ENCODE measurements at places on chromosomes 11 and 22.
A peak's percentile ranks its signal among the peaks of the same experiment; 100 is the strongest.

DNA sequence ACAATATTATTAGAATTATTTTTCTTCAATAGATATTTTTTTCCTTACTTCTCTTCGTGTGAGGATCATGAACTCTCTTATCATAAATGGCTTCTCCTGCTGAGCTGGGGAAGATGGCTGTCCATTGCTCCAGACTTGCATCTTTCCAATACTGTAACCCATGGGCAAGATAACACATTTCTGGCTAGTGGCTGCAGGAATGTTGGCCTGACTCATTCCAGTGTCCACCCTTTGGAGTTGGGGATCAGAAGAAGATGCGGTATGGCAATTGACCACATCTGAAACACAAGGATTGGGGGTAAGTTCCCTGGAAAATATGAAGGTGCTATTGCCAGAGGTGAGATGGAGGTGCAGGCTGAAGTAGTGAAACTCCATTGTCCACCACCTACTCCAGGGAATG lies 92.8 kb downstream of the FAR1 start:
- no peak for DNase-seq

DNA sequence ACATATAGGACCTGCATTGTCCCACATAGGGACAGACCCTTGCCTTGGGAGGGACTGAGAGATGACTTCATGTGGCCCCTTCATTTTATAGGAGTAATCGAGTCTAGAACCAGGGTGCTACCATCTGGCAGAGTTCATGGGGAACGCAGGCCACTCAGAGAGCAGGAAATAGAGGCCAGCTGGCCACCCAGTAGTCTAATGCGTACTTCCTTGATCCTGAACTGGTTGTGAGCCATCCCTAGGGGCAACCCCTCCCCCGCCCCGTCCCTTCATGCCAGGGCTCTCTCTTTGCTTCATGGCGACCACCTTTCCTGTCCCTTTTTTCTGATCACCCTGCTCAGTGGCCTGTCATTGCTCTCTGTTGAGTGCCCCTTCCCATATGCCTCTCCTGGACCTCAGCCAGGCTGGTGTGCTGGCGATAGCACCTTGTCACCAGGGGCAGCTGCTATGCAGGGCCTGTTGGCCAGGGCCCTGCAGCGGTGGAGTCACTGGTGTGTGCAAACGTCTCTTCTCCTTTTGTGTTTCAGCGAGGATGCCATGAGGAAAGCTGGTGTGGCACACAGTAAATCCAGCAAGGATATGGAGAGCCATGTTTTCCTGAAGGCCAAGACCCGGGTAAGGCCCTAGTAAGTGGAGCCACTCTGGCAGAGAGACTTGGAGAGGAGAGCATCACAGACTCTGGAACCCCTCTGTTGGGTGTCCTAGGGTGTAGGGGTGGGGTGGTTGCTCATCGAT lies 29.3 kb downstream of the MED15 start:
- DNase-seq: no peak

GRCh38 chr11:105489446-105489845 lies 120.4 kb upstream of the GRIA4 start:
- DNase-seq: peak; percentile 61

DNA sequence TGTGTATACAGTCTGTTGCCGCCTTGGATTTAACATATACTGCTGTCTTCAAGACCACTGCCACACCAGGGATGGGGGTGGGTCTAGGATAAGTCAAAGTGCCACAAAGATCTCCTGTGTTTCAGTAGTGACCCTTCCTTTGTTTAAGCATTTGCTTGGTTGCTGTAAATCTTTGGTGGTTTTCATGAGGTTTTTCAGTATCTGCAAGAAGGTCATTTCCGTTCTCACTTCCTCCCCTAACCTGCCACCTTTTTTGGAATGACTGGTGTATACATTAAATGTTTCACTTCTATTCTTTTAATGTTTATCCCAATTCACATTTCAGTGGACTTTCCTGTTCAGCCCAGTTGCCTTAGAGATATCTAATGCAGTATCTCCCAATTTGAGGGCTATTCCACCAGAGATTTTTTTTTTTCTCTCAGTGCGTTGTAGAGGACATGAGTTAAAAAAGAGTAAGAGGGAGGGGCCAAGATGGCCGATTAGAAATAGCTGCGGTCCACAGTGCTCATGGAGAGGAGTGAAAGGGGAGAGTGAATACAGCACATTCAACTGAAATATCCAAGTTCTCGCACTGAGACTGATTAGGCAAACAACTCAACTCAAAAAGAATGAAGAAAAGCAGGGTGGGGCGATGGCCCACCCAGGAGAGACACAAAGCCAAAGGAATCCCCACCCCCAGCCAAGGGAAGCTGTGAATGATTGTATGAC lies 43.2 kb downstream of the USP47 start:
- no peak for DNase-seq

- DNase-seq: no peak
Measured at GRCh38 chr11:65355776-65356393, 1.3 kb downstream of the TIGD3 start.

DNA sequence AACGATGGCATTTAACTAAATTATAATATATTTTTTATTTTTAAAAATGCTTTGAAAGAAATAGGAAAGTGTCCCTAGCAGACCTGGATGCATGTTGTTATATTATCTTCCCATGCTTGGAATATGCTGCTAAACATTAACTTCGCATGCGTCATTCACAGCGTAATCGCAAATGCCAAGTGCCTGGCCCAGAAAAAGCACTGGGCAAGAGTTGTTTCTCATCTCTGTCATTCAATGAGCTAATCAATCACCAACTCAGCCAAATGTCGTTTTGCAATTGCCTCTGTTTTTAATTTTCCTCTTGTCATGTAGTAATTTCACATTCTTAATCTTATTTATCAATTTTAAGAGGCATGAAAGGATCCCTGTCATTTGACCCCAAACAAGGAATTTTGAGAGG lies 1421.9 kb downstream of the BRD1 start:
- no peak for DNase-seq

DNA sequence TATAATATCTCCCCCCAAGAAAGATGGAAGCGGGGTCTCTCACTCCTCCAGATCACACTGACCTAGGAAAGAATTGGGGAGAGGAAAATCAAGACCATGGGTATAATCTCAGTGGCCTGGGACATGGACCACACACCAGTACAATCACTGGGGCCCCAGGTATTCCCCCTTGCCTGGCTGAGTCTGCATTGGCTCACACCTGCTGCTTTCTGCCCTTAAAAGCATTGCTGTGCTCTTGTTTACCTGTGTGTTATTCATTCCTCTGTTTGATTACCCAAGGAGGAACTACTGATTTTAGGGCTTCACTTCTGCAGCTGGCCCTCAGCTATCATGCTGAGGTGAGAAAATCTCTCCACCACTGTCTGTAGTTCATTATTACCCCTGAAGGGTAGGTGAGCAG lies 14.0 kb upstream of the PARVA start:
- DNase-seq: no peak

DNA sequence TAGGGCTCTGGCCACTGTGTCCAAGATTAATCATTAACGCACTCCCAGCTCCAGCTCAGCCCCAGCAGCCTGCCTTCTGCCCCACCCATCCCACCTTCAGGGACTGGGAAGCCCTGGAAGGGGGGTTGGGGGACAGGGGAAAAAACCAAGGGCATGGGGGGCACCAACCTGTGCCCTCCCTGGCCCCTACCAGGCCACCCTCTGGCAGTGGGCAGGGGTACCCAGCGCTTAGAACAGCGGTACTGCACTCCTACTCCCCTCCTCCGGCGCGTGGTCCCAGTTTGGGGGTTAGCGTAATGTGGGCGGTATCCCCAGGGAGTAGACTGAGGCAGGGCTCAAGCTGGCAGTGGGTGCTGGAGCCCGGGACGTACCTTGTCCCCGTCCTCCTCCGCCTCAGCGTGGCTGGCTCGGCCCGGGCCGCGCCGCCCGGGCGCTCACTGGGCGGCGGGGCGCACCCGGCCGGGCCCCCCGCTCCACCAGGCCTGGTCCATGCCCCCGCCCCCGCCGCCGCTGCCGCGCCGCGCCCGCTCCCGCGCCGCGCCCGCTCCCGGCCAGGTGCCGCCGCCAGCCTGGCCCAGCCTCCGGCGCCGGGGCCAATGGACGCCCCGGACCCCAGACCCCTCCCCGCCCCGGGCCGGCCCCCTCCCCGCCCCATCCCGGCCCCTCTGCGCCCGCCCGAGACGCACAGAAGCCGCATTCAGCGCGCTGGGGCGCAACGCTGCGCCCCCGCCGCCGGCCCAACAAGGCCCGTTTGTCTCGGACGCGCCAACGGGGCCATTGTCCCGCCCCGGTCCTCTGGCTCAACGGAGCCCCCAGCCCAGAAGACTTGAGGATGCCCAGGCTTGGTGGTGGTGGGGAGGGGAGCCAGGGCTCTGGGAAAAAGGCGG lies at the start of gene GAL3ST1:
Gene GAL3ST1 (minus strand): TSS at position 571 of the 887 bp plus-strand sequence. CDS start 17,273 bp downstream, outside the sequence.
- DNase-seq: no peak

GRCh38 chr11:94675239-94675638 lies 92.9 kb upstream of the AMOTL1 start:
- DNase-seq: no peak

DNA sequence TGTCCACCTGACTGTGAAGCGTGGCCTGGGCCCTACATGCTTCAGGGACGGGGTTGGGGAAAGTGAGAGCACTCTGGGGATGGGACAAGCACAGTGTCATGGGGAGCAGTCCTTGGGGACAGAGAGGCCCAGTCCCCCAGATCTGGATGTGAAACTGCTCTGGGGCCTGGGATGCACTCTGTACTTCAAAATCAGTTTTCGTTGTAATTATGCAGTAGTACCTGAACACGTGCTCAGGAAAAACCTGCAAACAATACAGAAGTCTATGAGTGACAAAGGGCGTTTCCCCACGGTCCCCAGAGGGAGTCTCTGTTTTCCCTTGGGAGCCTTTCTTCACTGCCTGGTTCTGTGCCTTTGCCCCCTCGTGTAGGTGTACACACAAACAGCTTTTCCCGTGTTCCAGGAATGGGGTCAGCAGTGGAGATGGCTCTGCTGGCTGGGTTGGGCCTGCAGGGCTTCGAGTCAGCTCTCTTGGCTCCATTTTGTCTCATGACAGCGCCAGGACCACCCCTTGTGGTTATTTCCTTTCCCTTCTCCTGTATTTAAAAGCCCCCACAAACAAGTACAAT lies 5.2 kb upstream of the TNFRSF13C start:
- DNase-seq: no peak

GRCh38 chr11:80414181-80415165 lies 973.6 kb upstream of the TENM4 start:
- no peak for DNase-seq

GRCh38 chr22:23684561-23685031 lies 6.2 kb upstream of the RGL4 start:
- DNase-seq: no peak

DNA sequence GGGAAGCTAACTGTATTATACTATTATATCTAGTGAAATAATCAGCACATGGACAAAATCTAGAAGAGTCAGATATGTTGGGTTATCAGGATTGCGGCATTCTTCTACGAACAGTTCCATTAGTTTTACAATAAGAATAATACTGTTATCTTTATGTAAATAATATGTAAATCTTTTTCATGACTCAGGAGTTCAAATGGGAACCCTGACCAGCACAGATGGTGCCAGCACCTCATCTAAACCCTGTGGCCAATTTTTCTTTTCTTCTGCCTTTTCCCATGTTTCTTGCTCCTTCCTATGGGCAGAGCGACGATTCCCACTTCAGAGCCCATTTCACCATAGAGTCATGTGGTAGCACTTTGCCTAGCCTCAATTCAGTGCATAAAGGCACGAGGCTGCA lies 68.4 kb upstream of the CYP2D6 start:
- DNase-seq: no peak

GRCh38 chr11:17597770-17598169 lies 50.7 kb downstream of the OTOG start:
- DNase-seq: no peak

DNA sequence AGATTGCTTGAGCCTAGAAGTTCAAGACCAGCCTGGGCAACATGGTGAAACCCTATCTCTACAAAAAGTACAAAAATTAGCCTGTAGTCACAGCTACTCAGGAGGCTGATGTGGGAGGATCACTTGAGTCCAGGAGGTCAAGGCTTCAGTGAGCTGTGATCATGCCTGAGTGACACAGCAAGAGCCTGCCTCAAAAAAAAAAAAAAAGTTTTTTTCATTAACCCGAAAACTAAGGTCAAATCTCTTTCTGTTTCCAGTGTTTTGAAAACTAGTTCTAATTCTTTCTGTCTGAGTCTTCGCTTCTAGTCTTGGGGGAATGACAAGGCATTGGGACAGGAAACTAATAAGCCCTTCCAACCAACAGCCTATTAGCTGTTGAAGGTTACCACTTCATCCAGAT lies 57.6 kb downstream of the LIF start:
- DNase-seq: no peak

- peak; percentile 90 for DNase-seq
Measured at GRCh38 chr22:27105142-27106025, 448.0 kb downstream of the MIAT start.

- no peak for DNase-seq
Measured at GRCh38 chr11:2926611-2927051, 2.6 kb downstream of the PHLDA2 start.

DNA sequence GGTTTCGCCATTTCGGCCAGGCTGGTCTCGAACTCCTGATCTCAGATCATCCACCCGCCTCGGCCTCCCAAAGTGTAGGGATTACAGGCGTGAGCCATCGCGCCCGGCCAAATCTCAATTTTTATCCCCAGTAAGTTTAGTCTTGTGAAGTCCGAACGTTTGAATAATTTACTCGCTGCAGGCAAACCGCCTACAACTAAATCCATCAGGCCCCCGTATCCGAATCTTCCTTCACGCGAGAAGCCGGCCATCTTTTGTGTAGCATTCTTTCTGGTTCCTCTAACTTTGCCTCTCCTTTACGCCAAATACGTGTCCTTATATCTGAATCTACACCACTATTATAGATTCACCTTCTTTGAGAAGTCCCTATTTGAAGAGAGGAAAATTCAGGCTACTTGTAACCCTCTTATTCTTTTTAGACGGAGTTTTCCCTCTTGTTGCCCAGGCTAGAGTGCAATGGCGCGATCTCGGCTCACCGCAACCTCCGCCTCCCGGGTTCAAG lies 581 bp upstream of the EIF3L start:
- DNase-seq: peak; percentile 47

DNA sequence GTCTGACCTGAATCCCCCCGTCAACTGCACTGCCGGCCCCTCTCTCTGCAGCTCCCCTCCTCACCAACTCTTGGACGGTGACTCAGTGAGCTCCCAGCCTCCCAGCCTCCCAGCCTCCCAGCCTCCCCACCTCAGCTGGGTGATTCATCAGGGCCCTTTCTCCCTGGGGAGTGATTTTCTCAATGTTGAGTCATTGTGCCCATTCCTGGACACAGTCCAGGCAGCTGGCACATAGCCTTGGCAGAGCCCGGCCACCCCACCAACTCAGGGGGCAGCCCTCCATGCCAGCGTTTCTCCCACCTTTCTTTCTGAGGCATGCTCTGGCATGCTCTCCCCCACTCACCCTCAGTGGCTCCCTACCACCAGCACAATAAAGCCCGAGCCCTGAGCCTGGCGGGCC lies 30.7 kb downstream of the PDE2A start:
- no peak for DNase-seq

- peak; percentile 93 for DNase-seq
Measured at GRCh38 chr22:32985899-32986765, 72.0 kb downstream of the SYN3 start.

DNA sequence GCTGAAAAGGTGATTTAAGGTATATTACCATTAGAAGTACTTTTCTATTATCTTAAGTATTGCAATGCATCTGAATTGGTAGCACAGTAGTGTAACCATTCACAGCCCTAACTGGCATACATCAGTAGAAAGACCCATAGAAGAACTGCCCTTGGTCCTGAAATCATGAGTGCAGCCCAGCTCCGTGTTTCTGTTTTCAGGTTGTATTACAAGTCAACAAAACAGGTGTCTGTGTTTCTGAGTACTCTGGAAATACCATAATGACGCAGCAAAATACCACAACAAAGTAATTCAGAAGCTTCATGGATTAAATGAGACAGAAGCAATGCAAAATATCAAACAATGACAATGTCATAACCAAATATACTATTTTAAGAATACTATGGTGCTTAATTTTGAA lies 226.3 kb downstream of the OPCML start:
- DNase-seq: peak; percentile 4

Measured in muscle of back (tissue), 13 donors.